A549 treated with ZK216348 at 1 μM for 4 hours (cell line): ENCODE measurements at places on chromosomes 6 and 20. TPM values are rescaled to one million over a fixed set of nuclear protein-coding genes. Genes with fewer than 3 reads are reported as not detected.

The SPTLC3 gene
- not detected in 5 replicates for total RNA-seq

The OPRL1 gene
- 0.46 to 0.98 TPM (median 0.70 TPM) in 5 replicates for total RNA-seq

The KIAA1755 gene
- 0.08 to 0.24 TPM (median 0.17 TPM) in 5 replicates for total RNA-seq

The RBCK1 gene
- total RNA-seq, result 100 to 148 TPM (median 138 TPM) in 5 replicates

The MEI4 gene
- total RNA-seq, result not detected in 5 replicates

The MYLK2 gene
- total RNA-seq, result 0.22 to 1.2 TPM (median 0.55 TPM) in 5 replicates

The NKX2-2 gene
- total RNA-seq, result not detected in 5 replicates

The OR2H2 gene
- total RNA-seq, result not detected in 5 replicates
